CD4-positive, alpha-beta T cell treated with Interleukin-6 for 4 hours (primary cell): ENCODE measurements at places on chromosomes 1 and 21.

- DNase-seq = no peak
Observed at GRCh38 chr1:200837931-200838571, 34.7 kb upstream of the GPR25 start.

GRCh38 chr1:97827887-97828286 lies 92.9 kb downstream of the DPYD start:
- DNase-seq = no peak

GRCh38 chr1:112754116-112754628 lies 39.0 kb upstream of the PPM1J start:
- no peak for DNase-seq

DNA sequence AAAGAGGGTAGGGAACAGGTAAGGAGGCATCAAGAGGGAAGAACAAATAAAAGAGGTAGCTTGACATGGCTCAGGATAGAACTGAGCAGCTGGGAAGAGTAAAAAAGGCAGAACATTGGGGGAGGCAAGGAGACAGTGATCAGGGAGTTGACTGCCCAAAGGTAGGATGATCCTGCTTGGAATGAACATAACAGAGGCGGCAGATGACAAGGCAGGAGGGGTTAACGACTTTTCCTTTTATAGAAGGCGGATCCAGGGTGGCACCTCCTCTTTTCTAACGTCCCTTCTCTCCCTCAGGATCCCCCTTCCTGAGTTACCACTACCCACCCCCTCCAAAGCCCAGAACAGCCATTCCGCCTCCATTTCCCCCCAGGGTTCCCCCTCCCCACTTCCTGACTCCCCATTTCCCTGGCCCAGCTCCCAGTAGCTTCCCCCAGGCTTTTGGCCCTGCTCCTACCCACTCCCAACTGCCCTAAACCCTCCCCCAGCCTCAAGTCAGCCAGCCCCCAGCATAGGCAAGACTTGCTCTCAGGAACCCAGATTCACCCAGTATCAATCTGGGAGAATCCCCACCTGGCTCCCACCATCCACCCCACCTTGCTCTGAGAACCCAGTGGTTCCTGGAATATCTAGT lies 769 bp upstream of the ADAMTS4 start:
- no peak for DNase-seq

GRCh38 chr1:150765296-150765976 lies at the start of gene CTSS:
CTSS (minus strand) TSS chr1:150765778; CDS start chr1:150764763, 1,015 bp downstream.
- no peak for DNase-seq

DNA sequence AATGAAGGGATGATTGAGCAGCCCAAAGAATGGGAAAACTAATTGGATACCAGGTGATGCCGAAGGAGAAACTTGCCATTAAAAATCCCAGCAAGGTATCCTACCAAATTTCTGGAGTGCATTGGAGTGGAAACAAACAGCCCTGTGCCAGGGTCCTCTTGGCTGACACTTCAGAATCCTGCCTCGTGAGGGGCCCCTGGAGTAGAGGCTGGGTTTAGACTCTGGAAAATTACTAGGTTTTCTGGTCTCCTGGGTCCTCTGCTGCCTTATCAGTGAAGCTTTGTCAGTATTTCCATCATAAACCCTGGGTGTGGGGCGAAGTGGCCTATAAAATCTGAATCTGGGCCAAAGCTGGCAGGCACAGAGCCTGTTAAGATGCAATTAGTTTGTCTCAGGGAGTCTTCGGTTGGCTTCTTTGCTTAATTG lies 289.2 kb upstream of the USP24 start:
- no peak for DNase-seq
